ENCODE measurements at places on chromosomes 1 and 21.
A peak's percentile ranks its signal among the peaks of the same experiment; 100 is the strongest.

DNA sequence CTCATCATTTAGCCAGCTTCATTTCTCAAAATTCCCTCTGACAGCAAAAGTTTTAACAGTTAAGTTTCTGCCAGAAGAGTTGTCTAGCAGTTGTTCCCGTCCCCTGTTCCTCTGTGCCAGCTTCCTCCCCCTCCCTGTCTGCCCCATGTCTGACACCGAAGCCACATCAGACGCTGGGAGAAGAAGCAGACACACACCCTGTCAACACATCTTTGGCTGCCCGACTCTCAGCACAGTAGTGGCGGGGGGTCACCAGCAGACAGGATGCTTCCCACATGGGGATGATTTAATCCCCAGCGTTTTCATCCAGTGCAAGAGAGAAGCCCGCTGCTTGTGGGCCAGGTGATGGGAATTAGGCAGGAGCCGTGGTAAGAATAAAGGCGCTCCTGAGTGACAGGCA lies 379.4 kb upstream of the RUNX1 start:
- peak; percentile 6 for DNase-seq

GRCh38 chr21:32626621-32627196 lies 14.5 kb upstream of the CFAP298 start:
- no peak for DNase-seq

DNA sequence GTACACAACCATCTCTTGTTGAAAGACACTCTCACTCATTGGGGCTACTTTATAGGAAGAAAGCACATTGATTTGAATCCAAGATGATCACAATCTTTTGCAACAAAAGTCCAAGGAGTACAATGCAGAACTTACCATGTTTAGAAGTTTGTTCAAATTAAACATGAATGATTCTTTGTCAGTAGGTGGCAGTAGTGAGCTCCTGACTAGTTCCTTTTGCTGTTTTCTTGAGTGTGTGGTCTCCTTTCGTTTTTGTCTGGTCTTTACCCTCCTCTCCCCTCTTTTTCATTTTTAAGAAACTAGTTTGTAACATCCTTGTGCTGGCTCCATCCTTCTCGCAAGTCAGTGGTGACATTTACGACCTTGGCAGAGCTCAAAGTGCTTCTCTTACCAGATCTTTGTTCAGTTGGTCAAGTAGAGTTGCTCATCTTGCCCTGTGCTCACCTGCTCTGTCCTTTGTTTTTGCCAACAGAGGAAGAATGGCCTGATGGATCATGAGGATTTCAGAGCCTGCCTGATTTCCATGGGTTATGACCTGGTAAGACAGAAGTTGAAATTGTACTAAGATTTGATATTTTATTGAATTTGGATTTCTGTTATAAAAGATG lies 35.7 kb upstream of the MTR start:
- peak; percentile 39 for DNase-seq

DNA sequence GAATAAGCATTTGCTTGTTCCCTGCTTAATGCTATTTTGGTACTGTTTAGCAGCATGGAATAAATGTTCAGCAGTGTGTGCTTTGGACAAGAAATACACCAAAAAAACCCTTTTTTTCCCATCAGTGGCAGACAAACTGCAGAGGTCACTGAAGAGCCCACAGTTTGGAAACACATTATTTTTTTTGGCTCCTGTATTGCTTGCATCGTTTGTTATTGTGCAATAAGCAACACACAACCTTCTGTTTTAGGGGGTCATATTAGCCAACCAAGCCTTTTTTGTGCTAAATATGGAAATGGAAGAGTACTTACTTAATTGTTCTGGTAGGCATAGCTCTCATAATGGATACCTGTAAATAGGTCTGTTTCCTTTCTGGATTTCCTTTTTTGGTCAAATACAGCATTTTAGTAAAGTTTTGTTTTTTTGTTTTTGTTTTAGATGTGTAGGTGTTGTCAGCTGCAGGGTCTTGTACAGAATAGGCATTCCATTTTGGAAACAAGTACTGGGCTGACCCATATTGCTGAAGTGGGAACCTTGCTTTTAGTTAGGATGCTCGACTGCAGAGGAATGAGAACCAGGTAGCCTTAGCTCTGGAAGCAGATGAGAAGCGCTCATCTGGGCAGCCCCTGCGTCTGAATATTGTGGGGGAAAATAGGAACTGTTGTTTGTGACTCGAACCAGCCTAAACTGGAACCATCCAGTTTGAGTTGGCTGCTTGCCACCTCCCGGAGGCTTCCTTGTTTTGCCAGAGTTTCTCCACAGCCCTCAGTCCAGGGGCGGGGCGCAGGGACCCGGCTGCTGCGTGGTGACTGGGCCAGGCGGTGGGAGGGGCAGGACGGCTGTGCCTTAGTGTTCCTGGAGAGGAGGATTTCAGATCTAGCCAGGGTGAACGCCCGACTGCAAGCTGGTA lies 38.4 kb downstream of the SPEN start:
- peak; percentile 92 for DNase-seq

DNA sequence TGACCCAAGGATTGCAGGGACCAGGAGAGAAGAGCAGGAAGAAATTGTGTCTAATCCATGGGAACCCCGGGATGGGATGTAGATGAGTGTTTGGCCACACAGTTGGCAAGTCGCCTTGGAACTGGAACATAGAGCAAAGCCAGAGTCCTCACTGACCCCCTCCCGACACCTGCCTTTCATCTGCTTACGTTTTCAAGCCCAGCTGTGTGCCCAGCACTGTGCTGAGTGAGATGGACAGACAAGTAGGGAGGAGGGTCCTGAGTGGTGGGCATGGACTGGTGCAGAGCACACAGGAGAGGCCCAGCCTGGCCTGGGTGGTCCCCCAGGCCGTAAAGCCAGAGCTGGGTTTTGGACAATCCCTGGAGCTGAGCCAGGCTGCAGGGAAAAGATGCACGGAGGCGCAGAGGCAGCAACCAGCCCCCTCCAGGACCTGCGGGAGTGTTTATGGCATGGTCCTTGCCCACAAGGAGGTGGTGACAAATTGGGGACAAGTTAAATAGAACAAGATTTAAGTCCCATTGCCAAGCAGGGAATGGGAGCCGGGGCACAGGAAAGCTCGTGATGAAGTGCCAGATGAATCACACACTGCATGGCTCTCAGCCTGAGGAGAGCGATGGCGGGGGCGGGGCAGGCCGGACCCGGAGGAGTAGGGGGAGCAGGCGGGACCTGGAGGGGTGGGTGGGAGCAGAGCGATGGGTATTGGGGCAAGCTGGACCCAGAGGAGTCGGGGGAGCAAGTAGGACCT lies 157.8 kb upstream of the VAMP3 start:
- DNase-seq, result no peak

DNA sequence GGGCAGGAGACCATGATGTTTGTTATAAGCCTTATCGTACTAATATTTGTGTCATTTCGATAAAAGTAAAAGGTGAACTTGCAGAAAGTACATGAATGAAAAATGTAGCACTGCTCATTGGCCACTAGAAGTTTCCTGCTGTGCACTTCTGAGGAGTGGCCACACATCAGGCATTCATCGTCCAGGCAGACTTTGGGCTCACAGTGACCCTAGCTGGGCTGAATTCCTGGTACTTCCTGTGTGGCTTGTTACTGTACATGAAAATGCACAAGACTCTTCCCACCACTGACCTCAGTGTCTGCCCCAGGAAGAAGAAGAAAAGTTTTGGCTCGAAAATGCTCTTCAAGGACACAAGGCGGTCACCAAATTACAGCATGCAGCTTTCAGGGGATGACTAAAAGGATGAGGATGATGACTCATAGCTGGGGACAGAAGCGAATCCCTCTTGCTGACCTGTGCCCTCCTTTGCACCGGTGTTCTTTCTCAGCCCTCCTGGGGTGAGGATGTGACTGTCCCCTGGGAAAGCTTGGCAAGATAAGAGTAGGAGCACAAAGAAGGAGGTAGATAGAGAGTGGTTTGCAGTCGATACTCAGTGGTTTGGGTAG lies 252.4 kb upstream of the KAZN start:
- DNase-seq, result no peak

DNA sequence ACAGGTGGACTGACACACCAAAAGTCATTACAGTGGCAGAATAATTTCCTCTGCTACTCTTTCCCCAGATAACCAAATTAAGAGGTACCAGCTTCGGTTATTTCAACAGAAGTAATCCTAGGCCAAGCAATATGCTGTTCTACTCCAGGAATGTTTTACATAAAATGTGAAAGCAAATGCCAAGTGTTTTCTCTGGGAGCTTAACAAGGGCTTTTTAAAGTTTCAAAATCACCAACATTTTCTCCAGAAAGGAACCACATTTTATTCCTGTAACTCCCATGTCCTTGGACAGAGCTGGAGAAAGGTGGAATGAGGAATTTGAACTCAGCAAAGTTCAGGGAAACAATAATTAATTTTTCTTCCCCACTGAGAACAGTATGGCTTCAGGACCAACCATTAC lies 27.2 kb downstream of the CNN3 start:
- no peak for DNase-seq

DNA sequence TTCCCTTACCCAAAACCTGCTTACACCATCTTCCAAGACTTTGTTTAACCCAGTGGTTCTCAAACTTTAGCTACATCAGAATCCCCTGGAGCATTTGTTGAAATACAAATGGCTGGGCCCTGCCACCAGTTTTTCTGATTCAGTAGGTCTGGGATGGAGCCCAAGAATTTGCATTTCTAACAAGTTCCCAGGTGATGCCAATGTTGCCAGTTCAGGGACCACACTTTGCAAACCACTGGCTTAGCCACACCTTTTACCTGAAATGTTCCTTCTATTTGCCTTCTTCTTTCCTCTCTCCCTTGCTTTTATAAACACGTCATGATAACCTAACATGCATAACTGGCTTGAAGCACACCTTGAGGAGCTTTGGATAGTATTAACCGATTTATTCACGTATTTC lies 16.1 kb upstream of the FCAMR start:
- no peak for DNase-seq

GRCh38 chr1:200048244-200048643 lies 20.7 kb downstream of the NR5A2 start:
- no peak for DNase-seq
